IPS DF 6.9 (cell line): ENCODE measurements at places on chromosomes 7 and 10.

DNA sequence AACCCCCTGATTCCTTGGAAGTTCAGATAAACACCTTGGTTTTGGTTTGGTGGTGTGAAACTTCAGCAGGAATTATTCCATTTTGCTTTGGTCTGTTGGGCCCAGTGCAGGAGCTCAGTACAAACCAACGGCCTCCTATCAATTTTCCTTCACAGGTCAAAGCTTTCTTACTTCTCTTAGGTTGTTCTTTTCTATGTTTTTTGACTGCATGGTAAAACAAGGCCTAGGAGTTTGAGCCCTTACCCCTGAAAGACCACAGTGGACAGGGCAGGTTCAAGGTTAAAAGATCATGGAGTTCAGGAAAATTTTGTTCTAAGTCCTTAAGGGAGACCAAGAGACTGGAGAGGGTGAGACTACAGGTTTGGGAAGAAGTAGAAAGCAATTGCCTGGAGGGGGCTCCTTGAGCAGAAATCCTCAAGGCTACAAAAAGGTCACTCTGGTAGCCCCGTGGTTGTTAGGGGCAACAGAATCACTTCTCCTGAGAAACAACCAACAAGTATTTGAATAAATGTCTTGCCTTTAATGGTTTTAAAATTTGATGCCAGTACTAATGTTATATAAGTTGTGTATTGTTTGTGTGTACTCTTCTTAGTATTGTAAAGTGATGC is 40.9 kb upstream of the FHIP2A start:
- H3K4me1 ChIP-seq: no peaks in the 10 kb centered on the region
- H3K27me3 ChIP-seq: no peaks in the 10 kb centered on the region
- no peaks in the 10 kb centered on the region for H3K36me3 ChIP-seq
- no peak overlapping the region for H3K4me3 ChIP-seq
- H3K27ac ChIP-seq: no peak overlapping the region
- no peak for DNase-seq

- H3K4me1 ChIP-seq: peaks cover 2% of the 10 kb centered on the region; the same call in 1 of the 2 replicates
- no peak overlapping the region for H3K4me3 ChIP-seq
- no peak overlapping the region for H3K27ac ChIP-seq
- no peaks in the 10 kb centered on the region for H3K27me3 ChIP-seq
These were observed 14.0 kb downstream of the WDR91 start for GRCh38 chr7:135197343-135197742.

- H3K27ac ChIP-seq: no peak overlapping the region
- no peak for DNase-seq
- H3K27me3 ChIP-seq: no peaks in the 10 kb centered on the region
These were observed 102.8 kb upstream of the ZNF438 start for GRCh38 chr10:31134311-31134952.

DNA sequence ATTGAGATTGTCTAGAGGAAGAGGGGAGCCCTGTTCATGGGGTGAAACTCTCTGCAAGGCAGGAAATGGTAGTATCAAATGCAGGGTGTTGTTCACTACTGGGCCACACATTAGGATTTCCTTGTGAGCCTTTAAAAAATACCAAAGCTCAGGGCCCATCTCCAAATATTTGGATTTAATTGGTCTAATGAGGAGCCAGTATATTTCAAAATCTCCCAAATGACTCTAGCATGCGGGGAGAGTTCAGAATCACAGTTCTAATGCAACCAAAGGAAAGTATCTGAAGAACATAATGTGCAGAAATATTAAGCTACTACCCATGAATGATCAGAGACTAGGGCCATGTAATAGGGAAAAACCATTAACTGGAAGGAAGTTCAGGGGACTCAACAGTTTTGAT is 27.3 kb downstream of the JCAD start:
- H3K27me3 ChIP-seq: no peaks in the 10 kb centered on the region
- DNase-seq: no peak
- no peak overlapping the region for H3K4me3 ChIP-seq
- H3K4me1 ChIP-seq: 0 out of 2 replicates have a peak, but pooled peaks cover 1% of the 10 kb centered on the region
- H3K36me3 ChIP-seq: no peaks in the 10 kb centered on the region

- H3K36me3 ChIP-seq: no peaks in the 10 kb centered on the region
- no peak overlapping the region for H3K27ac ChIP-seq
- H3K4me3 ChIP-seq: no peak overlapping the region
These were observed 177.4 kb downstream of the ADK start for GRCh38 chr10:74328388-74328787.

- no peaks in the 10 kb centered on the region for H3K27me3 ChIP-seq
- no peak for DNase-seq
- no peak overlapping the region for H3K27ac ChIP-seq
- no peaks in the 10 kb centered on the region; the same call in 1 of the 2 replicates for H3K4me1 ChIP-seq
- H3K36me3 ChIP-seq: no peaks in the 10 kb centered on the region
These were observed 33.3 kb upstream of the KDM7A start for GRCh38 chr7:140209866-140210609.

GRCh38 chr7:139393621-139394211 is 34.0 kb downstream of the LUC7L2 start:
- H3K27me3 ChIP-seq: no peaks in the 10 kb centered on the region
- H3K4me3 ChIP-seq: no peak overlapping the region
- DNase-seq: no peak
- H3K27ac ChIP-seq: no peak overlapping the region

DNA sequence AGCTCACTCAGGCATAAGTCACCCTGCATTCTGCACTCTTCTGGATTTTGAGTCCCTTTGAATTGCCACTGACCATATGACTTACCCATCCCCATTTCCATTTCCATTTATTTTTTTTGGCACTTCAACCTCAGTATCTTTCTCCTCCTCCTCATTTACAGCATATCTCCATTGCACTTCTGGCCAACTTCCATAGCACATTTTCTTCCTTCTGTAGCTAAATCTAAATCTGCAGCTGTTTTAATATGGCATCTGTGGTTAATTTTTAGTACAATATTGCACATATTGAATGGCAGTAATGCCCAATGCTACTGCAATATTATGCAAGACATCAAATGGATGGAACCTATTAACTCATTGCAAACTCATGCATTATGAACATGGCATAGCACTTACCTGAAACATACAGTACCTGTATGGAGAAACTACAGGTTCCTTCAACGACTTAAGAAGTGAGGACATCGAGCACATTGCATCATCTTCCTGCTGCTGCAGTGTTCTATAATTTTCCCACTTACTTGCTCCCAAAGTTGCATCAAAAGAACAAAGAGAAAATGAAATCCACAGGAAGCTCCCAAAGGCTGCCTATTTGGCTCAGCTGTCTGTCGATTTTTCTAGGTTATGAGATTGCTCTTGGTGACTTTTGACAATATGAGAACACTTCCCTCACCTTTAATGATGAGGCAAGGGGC is 55.7 kb downstream of the LRRTM3 start:
- no peak for DNase-seq
- H3K27ac ChIP-seq: no peak overlapping the region
- no peaks in the 10 kb centered on the region for H3K27me3 ChIP-seq
- H3K36me3 ChIP-seq: no peaks in the 10 kb centered on the region
- no peak overlapping the region for H3K4me3 ChIP-seq

GRCh38 chr7:113076703-113077102 is 9.9 kb downstream of the GPR85 start:
- no peak for DNase-seq
- peaks cover 30% of the 10 kb centered on the region for H3K27me3 ChIP-seq
- H3K36me3 ChIP-seq: no peaks in the 10 kb centered on the region
- H3K27ac ChIP-seq: no peak overlapping the region

DNA sequence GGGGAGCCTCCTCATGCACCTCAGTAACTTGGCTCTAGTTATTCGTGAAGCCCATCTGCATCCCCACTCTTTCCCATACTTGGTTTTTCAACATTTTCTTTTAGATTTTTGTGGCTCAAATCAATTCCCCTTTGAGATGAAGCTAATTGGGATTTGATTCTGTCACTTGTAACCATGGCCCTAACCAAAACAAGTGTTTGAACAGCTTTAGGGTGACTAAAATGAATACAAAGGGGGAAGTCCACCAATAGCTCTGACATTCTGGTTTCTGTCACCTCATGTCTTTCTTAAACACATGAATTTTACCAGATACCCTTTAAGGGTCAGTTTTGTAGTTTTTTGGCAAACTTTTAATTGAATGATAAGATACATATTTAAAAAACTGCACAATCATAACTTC is 87.0 kb downstream of the PCGF5 start:
- no peaks in the 10 kb centered on the region for H3K27me3 ChIP-seq
- no peaks in the 10 kb centered on the region; the same call in 1 of the 2 replicates for H3K4me1 ChIP-seq
- DNase-seq: no peak
- no peaks in the 10 kb centered on the region for H3K36me3 ChIP-seq

GRCh38 chr10:98235846-98236245 is 32.1 kb downstream of the LOXL4 start:
- H3K27me3 ChIP-seq: no peaks in the 10 kb centered on the region
- H3K27ac ChIP-seq: no peak overlapping the region
- H3K4me3 ChIP-seq: no peak overlapping the region
- no peaks in the 10 kb centered on the region for H3K4me1 ChIP-seq
- no peak for DNase-seq

- DNase-seq: no peak
- H3K36me3 ChIP-seq: no peaks in the 10 kb centered on the region
- H3K4me3 ChIP-seq: no peak overlapping the region
- peaks cover 4% of the 10 kb centered on the region; the same call in 1 of the 2 replicates for H3K4me1 ChIP-seq
- no peak overlapping the region for H3K27ac ChIP-seq
- H3K27me3 ChIP-seq: no peaks in the 10 kb centered on the region
These were observed 96.9 kb downstream of the OSBPL3 start for GRCh38 chr7:24882989-24883621.

GRCh38 chr7:12731214-12731656 is 43.8 kb downstream of the ARL4A start:
- no peak overlapping the region for H3K27ac ChIP-seq
- no peak overlapping the region for H3K4me3 ChIP-seq
- H3K36me3 ChIP-seq: no peaks in the 10 kb centered on the region
- H3K27me3 ChIP-seq: no peaks in the 10 kb centered on the region

DNA sequence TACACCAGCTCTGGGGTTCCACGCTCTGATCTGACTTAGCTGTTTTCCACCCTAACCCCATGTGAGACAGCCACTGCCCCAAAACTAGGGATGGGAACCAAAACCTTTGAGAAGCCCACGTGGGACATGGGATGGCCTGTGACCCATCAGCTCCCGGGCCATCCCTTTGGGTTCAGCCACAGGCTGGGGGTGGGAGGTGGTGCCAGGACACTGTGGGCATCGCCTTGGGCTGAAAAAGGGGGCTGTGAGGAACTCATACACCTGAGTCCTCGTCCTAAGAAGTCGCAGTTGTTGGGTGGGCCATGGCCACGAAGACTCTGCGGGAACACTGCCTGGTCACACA is 379.1 kb downstream of the DNAJB6 start:
- no peak overlapping the region for H3K27ac ChIP-seq
- DNase-seq: no peak
- H3K4me3 ChIP-seq: no peak overlapping the region
- H3K4me1 ChIP-seq: no peaks in the 10 kb centered on the region

DNA sequence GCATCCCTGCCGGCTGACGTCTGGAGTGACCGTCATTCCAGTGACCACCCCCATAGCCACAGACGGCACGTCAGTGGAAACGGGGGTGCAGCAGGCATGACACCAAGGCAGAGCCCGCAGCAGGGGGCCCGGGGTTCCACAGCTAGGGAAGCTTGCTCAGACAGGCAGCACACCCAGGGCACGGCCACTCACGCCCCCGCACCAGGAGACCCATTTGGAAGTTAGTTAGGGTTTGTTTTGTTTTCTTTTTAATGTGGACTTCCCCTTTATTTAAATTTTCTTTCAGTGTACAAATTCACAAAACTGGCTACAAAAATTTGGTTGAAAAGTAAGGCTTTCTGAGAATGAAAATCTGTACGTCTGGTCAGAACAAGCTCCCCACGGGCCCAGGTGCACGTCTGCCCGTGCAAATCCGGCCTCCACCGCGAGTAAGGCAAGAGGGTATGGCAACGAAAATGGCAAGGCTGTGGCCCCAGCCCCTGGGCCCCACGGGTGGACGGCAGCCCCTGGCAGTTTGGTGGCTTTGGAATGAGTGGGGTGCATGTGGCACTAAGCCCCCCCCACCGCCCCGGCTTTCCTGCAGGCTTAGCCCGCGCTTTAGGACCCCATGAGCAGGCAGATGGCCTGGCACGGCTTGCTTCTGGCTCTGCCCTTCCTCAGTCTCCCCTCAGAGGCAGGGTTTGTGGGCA is 124.2 kb downstream of the FAM53B start:
- H3K27me3 ChIP-seq: no peaks in the 10 kb centered on the region
- no peaks in the 10 kb centered on the region; the same call in 1 of the 2 replicates for H3K36me3 ChIP-seq
- H3K27ac ChIP-seq: no peak overlapping the region
- 0 out of 2 replicates have a peak, but pooled peaks cover 1% of the 10 kb centered on the region for H3K4me1 ChIP-seq

DNA sequence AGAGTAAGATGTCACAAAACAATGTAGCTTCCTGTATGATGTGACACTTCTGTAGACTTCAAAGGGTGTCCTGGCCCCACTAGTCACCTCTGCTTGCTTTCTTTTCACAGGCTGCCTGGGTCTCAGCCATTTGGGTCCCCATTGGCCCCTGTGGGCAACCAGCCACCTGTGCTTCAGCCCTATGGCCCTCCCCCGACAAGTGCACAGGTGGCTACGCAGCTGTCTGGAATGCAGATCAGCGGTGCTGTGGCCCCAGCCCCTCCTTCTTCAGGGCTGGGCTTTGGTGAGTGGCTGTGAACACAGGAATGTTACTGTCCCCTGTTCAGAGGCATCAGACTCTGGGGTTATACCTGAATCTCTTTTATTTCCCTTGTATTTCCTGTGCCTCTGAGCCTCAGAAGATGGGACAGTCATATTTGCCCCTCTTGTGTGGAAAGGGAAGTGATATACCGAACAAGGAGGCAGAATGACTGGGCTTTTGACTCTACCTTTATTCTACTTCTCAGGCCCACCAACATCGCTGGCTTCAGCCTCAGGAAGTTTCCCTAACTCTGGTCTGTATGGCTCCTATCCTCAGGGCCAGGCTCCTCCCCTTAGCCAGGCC is 15.4 kb downstream of the SEC24C start:
- DNase-seq: no peak
- H3K4me3 ChIP-seq: no peak overlapping the region
- no peaks in the 10 kb centered on the region for H3K4me1 ChIP-seq
- no peak overlapping the region for H3K27ac ChIP-seq
- no peaks in the 10 kb centered on the region for H3K27me3 ChIP-seq

- DNase-seq: no peak
- no peak overlapping the region for H3K27ac ChIP-seq
- H3K36me3 ChIP-seq: no peaks in the 10 kb centered on the region; the same call in 1 of the 2 replicates
- no peaks in the 10 kb centered on the region for H3K27me3 ChIP-seq
- no peak overlapping the region for H3K4me3 ChIP-seq
- H3K4me1 ChIP-seq: no peaks in the 10 kb centered on the region
These were observed 76.7 kb upstream of the MKX start for GRCh38 chr10:27822301-27822700.

GRCh38 chr7:5671046-5671445 is 110.4 kb downstream of the RNF216 start:
- no peaks in the 10 kb centered on the region for H3K36me3 ChIP-seq
- DNase-seq: no peak
- no peaks in the 10 kb centered on the region; the same call in 1 of the 2 replicates for H3K27me3 ChIP-seq

GRCh38 chr7:6446838-6447580 is 745 bp downstream of the DAGLB start:
- H3K27me3 ChIP-seq: no peaks in the 10 kb centered on the region
- H3K4me3 ChIP-seq: peak overlapping the region; percentile 56
- H3K36me3 ChIP-seq: peaks cover 14% of the 10 kb centered on the region; the same call in 1 of the 2 replicates
- DNase-seq: no peak
- no peak overlapping the region for H3K27ac ChIP-seq
